ENCODE measurements at places on chromosomes 5 and 9. TPM values are rescaled to one million over a fixed set of nuclear protein-coding genes. Genes with fewer than 3 reads are reported as not detected.

TYRP1 gene
- not detected for total RNA-seq

MOB3B gene
- total RNA-seq = 9.5 TPM

SH3RF2 gene
- 1.7 TPM for total RNA-seq

ANKDD1B gene
- total RNA-seq = not detected

PCDH1 gene
- 38.4 TPM for total RNA-seq

ROPN1L gene
- 0.63 TPM for total RNA-seq

TMEM252 gene
- total RNA-seq = not detected

TEX48 gene
- not detected for total RNA-seq

ZNF483 gene
- total RNA-seq = 11.0 TPM

DMRT3 gene
- total RNA-seq = not detected

SLC22A4 gene
- 1.3 TPM for total RNA-seq

KCNMB1 gene
- total RNA-seq = 76.6 TPM

PCDHB14 gene
- total RNA-seq = 8.7 TPM

GRCh38 chr5:121681229-121681855 lies 170.3 kb upstream of the FTMT start:
- no peaks in the 10 kb centered on the region for H3K27me3 ChIP-seq
- H3K4me1 ChIP-seq = no peaks in the 10 kb centered on the region
- no peaks in the 10 kb centered on the region for H3K36me3 ChIP-seq
- no peak overlapping the region for H3K27ac ChIP-seq

GRCh38 chr5:147557876-147558745 lies 48.2 kb upstream of the DPYSL3 start:
- H3K4me1 ChIP-seq = peaks cover 38% of the 10 kb centered on the region
- peak overlapping the region; percentile 62 for H3K27ac ChIP-seq
- no peaks in the 10 kb centered on the region for H3K36me3 ChIP-seq
- H3K4me3 ChIP-seq = no peak overlapping the region
- DNase-seq = no peak
- H3K27me3 ChIP-seq = no peaks in the 10 kb centered on the region

DNA sequence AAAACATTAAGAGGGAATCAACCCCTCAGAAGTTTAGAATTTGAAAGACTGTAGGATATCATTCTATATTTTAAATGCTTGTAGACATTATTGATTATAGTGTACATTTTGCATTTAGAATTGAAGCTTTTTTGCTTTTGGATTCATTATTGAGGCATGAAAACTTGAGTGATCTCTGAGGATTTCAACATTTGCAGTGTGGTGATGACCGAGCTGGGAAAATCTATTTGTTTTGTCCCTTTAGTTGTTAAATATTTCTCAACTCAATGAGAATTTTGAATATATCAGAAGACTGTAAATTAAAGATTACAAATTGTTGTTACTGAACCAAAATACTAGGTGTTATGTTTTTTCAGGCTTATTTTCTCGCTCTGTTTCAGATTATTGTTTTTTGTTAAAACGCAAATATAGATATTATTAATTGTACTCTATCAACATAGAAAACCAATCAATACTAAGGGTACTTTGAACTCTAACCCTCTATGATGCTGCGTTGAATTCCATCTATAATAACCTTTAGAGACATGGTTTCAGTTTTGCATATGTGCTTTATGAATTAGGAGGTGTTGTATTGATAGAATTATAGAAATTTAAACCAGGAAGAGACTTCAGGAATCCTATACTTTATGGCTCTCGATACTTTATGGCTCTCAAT lies 19.3 kb upstream of the DMRTA1 start:
- no peaks in the 10 kb centered on the region for H3K27me3 ChIP-seq
- H3K4me3 ChIP-seq = no peak overlapping the region
- DNase-seq = no peak
- no peaks in the 10 kb centered on the region for H3K36me3 ChIP-seq

- H3K27ac ChIP-seq = peak overlapping the region; percentile 34
- no peaks in the 10 kb centered on the region for H3K4me1 ChIP-seq
- no peaks in the 10 kb centered on the region for H3K36me3 ChIP-seq
- H3K4me3 ChIP-seq = no peak overlapping the region
Observed at GRCh38 chr5:36374266-36374862, 72.7 kb upstream of the RANBP3L start.

DNA sequence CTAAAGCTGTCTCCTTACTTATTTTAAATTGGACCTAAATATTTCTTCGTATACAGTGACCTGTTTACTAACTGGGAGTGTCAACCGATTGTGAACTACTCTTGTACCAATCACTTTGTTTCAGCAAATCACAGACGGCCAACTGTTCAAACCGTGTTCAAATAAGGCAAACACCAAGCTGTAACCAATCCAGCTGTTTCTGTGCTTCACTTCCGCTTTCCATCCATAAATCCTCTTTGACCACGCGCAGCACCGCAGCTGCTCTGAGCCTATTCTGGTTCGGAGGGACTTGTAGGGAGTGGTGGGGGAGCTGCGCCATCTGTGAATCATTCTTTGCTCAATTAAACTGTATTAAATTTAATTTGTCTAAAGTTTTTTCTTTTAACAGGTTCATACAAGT lies 4.8 kb upstream of the FAM240B start:
- H3K4me3 ChIP-seq = no peak overlapping the region
- no peaks in the 10 kb centered on the region for H3K4me1 ChIP-seq
- H3K27me3 ChIP-seq = no peaks in the 10 kb centered on the region
- H3K27ac ChIP-seq = no peak overlapping the region
- no peaks in the 10 kb centered on the region for H3K36me3 ChIP-seq

DNA sequence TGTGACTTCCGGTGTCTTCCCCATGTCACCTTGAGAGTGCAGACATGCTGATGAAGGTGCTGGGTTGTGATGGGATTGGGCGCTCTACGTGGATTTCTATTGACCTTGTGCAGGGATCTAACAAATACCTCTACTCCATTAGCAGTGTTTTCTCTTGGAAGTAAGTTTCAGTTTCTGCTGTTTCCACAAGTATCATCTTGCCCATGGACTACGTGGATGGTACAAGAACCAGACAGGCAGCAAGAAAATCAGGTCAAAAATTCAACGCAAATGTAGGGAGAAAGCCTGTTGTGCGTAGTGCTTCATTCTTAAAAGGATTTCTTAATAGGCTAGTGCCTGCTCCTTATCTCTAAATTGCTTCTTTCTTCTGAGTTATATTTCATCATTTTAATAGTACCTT lies 60.8 kb downstream of the AOPEP start:
- H3K27me3 ChIP-seq = no peaks in the 10 kb centered on the region
- H3K4me3 ChIP-seq = no peak overlapping the region
- no peak for DNase-seq

DNA sequence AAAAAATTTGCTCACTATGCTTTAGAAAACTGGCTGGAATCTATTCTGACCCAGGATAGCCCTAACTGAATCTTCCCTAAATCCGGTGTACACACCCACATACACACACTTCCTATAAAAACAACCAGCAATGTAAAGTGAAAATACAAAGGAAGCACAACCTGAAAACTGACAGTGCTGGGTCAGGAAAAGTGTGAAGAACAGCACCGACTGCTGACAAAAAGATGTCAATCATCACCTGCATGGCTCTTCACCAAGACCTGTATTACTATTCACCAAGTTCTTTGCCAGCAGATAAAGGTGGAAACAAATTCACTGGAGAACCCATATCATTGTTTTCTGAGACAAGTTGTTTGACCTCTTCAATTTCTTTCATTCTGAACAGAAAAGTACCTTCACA lies 293.8 kb upstream of the GRAMD2B start:
- H3K36me3 ChIP-seq = no peaks in the 10 kb centered on the region
- no peaks in the 10 kb centered on the region for H3K27me3 ChIP-seq
- no peak overlapping the region for H3K4me3 ChIP-seq
- H3K27ac ChIP-seq = no peak overlapping the region
- DNase-seq = no peak

- no peaks in the 10 kb centered on the region for H3K27me3 ChIP-seq
- H3K4me3 ChIP-seq = no peak overlapping the region
- H3K36me3 ChIP-seq = no peaks in the 10 kb centered on the region
- DNase-seq = peak; percentile 3
- H3K27ac ChIP-seq = no peak overlapping the region
Observed at GRCh38 chr5:169808118-169808581, 171.1 kb downstream of the DOCK2 start.

DNA sequence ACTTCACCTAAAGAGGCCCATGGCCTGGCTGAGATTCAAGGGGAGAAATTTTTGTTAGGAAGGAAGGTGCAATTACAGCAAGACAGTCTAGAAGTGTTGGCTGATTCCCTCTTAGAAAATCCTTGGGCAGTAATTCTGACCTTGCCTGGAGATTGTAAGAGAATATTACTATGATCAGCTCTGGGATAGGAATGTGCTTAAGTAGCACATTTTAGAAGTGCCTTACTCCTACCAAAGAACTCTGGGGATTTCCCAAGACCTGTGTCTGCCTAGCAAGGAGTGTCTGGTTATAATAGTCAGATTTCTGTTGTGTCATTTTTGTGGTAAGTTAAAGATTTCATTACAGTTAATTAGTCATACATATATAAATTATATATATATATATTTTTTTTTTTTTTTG lies 52.3 kb downstream of the NLN start:
- no peaks in the 10 kb centered on the region for H3K36me3 ChIP-seq
- H3K4me3 ChIP-seq = no peak overlapping the region
- H3K4me1 ChIP-seq = no peaks in the 10 kb centered on the region
- H3K27ac ChIP-seq = no peak overlapping the region
- DNase-seq = no peak
- no peaks in the 10 kb centered on the region for H3K27me3 ChIP-seq

DNA sequence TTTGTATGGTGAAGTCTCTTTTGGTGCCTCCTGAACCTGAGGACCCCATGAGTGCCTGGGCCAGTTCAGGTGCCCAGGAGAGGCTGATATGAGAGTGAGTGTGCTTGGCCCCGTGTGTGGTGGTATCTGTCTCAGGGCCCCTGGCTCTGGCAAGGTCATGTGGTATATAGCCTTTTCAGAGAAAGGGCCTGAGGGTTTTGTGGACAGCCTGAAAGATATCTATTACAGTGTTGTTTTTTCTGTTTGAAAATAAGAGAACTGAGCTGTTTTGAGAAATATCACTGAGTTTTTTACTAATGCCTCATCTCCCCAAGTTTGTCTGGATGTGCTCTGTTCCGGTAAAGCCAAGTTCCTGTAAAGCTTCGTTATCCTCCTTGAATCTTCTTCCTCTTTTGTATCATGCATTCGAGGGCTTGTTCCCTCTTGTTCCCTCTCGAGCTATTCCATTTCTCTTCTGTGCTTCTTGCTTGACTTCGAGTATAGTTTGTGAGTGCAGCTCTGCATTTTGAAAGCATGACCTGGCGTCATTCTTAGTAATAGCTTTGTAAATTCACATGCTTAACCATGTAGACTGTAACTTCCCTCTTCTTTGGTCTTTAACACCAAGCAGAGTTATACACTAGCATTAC lies 122.3 kb downstream of the MAST4 start:
- no peaks in the 10 kb centered on the region for H3K36me3 ChIP-seq
- H3K4me3 ChIP-seq = no peak overlapping the region
- no peak overlapping the region for H3K27ac ChIP-seq
- no peaks in the 10 kb centered on the region for H3K27me3 ChIP-seq

- no peak overlapping the region for H3K4me3 ChIP-seq
- H3K27me3 ChIP-seq = no peaks in the 10 kb centered on the region
- H3K4me1 ChIP-seq = no peaks in the 10 kb centered on the region
- no peak overlapping the region for H3K27ac ChIP-seq
- no peak for DNase-seq
- peaks cover 48% of the 10 kb centered on the region for H3K36me3 ChIP-seq
Observed at GRCh38 chr5:460273-460625, 17.3 kb downstream of the EXOC3 start.

- H3K4me1 ChIP-seq = peaks cover 4% of the 10 kb centered on the region
- no peak overlapping the region for H3K27ac ChIP-seq
- H3K27me3 ChIP-seq = no peaks in the 10 kb centered on the region
- H3K4me3 ChIP-seq = no peak overlapping the region
- DNase-seq = no peak
Observed at GRCh38 chr9:76603448-76603895, 144.5 kb downstream of the GCNT1 start.

DNA sequence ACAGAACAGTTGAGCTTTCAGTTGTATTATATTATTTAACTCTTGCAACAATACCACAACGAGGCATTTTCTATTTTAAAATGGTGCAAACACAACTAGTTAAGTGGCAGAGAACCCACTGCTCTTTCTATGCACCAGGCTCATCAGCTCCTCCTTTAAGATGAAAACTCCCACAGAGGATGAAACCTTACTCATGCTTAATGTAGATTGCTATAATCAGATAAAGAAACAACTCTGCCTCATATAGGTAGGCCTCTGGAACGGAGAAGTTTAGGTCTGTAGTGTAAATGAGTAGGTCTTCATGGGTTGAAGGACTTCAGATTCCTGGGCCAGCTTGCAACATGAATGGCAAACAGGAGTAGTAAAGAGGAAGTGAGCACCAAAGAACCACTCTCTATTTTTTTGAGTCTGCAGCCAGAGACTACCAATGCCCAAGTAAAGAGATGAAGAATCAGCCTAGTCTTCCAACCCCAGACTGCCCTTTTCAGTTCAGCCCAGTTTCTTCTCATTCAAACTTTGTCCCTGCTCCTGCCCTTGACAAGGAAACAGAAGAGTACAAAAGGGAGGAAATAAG lies 33.9 kb downstream of the HACD4 start:
- no peak for DNase-seq
- peaks cover 28% of the 10 kb centered on the region for H3K4me1 ChIP-seq
- H3K27me3 ChIP-seq = no peaks in the 10 kb centered on the region
- no peaks in the 10 kb centered on the region for H3K36me3 ChIP-seq
- no peak overlapping the region for H3K4me3 ChIP-seq

- no peak overlapping the region for H3K4me3 ChIP-seq
- no peaks in the 10 kb centered on the region for H3K36me3 ChIP-seq
- no peak overlapping the region for H3K27ac ChIP-seq
- DNase-seq = no peak
- no peaks in the 10 kb centered on the region for H3K27me3 ChIP-seq
Observed at GRCh38 chr5:79023348-79023747, 38.2 kb upstream of the ARSB start.

- H3K4me3 ChIP-seq = no peak overlapping the region
- no peaks in the 10 kb centered on the region for H3K27me3 ChIP-seq
- no peaks in the 10 kb centered on the region for H3K36me3 ChIP-seq
- H3K27ac ChIP-seq = no peak overlapping the region
Observed at GRCh38 chr9:117153021-117153420, 261.8 kb downstream of the ASTN2 start.

DNA sequence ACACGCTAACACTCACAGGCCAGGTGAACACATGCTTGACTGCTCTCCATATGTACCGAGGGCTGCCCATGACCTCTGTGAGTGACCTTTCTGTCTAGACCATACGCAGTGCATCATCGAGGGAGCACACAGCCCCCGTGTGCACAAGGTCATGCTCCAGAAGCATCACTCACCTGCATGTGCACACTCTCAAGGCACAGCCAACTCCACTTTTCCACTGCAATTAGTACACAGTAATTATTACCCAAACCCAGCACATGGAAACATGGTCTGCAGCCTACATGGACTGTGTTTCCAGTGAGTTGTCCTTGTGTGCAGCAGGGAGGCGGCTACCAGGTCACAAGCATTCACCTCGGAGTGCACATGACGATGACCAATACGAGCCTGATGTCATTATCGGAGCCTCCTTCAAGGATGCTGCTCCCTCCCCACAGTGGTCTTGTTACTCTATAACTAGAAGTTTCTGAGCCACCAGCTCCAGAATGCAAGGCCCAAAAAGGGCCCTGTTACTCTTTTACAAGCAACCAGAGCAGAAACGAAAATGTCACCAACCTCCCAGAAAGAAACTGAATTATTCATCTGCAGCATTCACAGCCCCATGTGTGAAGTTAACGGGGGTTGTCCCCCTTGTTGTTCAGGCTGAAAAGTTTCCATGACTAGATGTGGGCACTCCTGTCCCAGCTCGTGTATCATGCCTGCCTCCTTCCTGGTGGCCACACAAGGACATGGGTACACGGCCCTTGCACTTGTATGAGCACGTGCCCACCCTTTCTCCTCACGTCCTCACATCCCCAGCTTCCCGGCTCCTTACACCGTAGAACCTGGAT lies 31.2 kb downstream of the SEMA4D start:
- no peaks in the 10 kb centered on the region for H3K27me3 ChIP-seq
- no peaks in the 10 kb centered on the region for H3K4me1 ChIP-seq
- no peak overlapping the region for H3K4me3 ChIP-seq
- no peak for DNase-seq
